ENCODE measurements at places on chromosomes 12 and 14.

GRCh38 chr12:70549340-70550179, 87.7 kb downstream of the PTPRB start:
- no peak for DNase-seq

DNA sequence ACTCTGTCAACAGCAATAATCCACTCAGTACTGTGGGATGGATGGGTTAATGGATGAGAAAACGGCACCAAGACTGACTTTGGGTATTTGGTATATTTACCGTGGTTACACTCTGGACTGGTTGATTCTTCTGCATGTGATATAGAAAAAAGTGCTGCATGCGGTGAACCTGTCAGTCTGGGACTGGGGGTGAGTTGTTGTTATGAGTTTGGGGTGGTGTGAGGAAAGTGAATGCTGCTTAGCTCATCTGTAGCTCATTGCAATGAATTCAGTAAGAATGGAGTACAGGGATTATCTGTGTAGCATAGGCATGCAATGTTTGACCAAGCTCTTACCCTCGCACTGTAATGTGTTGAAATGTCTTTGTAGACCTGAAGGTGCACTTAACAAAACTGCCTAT, 6.0 kb downstream of the KCNA1 start:
- DNase-seq = no peak

DNA sequence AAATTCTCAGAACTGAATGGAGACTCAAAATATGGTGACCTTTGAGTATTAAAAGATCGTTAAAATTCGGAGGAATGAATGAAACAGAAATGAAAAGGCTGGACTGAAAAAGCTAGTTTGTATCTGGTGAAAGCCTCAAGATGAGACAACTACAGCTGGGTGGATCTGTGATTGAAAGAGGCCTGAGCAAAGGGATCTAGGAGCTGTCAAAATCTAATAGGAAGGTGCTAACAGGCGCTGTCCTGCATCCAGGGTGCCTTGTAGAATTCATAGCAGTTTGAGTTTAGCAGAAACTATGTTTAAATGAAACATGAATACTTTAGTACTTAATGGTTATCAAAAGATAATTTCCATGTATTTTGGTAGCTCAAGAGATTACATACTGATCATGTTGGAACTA, 2.3 kb downstream of the YY1 start:
- no peak for DNase-seq

DNA sequence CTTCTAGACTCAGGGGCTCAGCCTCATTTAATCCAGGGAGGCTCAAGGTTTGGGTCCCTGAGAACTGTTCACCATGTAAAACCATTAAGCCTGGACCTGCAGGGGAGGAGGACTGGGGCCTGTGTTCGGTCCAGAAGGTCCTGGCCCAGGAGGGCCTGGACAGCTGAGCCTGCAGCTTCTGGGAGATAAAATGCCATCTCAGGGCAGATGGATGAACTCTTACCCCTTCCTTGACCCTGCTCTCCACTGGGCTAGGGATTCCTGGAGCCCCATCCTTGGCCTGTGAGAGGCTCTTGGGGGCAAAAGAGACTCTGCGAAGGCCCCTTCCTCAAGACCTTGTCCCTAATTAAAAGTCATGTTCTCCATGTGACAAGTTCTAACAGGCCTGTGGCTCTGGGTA, 51.2 kb downstream of the PRMT8 start:
- no peak for DNase-seq

DNA sequence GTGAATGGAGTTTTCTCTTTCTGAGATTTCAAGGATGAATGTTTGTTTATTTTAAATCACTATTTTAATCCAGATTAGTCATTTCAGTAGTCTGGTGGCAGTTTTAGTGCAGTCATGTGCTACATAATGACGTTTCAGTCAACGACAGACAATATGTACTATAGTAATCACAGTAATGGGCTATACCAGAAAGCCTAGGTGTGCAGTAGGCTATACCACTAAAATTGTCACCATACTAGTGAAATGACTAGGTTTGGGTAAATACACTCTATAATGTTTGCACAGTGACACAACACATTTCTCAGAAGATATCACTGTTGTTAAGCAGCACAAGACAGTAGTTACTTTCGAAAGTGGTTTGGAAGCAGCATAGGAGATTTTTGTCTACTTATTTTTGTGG, 203.1 kb downstream of the ETNK1 start:
- no peak for DNase-seq

DNA sequence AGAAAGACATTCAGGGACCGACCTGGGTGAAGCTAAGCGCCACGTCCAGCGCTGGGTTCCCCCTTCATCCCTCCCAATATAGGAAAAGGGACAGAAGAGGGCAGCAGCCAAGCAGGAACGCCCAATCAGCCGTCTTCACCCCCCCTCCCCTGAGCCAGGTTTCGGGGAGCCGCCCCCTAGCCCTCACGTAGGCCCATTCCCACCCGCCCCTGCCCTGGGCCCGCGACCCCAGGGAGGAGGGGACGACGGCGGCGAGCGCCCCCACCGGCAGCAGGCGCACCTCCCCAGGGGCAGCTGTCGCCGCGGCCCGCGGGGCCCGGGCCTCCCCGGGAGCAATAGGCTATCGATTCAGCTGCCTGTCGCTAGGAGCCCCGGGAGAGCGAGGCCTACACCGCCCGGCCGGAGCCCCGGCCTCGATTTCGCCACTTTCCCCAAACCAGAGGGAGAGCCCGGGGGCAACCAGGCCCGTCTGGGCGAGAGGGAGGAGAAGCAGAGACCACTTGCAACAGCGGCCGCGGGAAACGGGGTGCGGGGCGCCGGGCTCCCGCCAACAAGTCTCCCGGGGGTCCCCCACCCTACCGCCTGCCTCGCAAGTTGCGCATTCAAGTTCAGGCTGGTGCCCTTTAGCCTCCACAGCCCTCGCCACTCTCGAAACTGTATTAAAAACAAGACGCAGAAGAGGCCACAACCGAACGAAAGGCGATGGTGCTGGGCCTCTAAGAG, 1.3 kb downstream of the DCAF5 start:
- DNase-seq = peak; percentile 63

- DNase-seq = no peak
Observed at GRCh38 chr12:65859519-65859918, 35.2 kb downstream of the HMGA2 start.

DNA sequence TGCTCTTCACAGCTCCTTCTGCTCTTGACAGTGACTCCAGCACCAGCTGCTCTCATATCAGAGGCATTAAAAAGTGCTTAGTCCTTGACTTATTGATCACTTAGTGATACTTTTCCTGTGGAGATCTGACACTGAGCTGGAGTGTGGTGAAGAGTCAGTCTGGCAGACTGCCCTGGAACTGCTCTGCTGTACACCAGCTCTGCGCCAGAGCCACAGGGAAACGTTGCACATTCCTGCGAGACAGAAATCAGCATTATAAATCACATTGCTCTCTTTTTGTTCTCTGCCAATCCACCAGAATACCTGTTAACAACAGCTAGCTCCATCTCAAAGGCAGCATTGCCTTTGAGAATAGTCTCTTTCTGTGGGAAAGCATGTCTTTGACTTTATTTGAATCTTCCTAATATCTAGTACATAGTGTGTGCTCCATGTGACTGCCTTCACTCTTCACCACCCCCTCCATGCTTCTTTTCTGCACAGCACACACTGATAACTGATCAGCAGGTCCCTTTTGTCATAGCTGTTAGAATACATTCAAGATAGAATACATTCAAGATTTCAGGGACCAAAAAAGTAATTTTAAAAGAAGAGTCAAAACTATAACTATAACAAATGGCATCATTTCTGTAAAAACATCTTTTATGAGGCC, 48.2 kb upstream of the VSX2 start:
- DNase-seq = no peak

DNA sequence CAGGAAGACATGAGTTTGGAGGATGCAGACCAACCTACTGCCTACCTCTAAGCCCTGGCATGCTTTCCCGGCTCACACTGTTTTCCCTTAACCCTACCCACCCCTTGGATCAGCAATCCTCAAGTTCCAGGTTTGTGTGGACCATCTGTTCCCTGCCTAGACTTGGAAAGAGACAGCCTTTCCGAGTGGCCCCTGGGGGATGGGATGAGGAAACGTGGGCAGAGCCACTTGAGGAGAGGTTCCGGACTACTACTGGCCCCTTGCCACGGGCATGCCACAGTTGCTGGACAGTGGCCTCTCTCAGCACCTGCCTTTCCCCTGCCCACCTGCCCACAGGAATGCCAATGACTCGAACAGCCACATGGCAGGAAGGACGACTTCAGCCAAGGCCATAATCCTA, 135.9 kb downstream of the SLC15A4 start:
- no peak for DNase-seq

GRCh38 chr14:103538291-103539055, 9.5 kb downstream of the TRMT61A start:
- no peak for DNase-seq

- DNase-seq = no peak
Observed at GRCh38 chr12:53756300-53757100, 4.7 kb upstream of the CISTR start.

DNA sequence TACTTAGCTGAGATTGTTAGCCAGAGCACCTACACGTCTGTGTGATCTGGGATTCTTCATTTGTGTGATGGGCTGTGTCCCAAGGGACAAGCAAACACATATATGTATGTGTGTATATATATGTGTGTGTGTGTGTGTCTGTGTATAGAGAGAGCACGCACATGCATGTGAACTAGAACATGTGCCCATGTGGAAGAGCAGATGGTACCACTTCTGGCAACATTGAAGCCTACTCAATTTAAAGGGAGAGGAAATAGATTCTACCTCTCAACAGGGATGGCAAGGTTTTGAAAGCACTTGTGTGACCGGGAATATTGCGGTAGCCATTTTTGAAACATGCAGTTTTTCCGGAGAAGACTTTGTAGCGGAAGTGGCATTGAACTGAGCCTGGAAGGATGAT, 1.4 kb downstream of the TOMM20L start:
- no peak for DNase-seq

- no peak for DNase-seq
Observed at GRCh38 chr14:69268763-69269162, 8.8 kb downstream of the GALNT16 start.

DNA sequence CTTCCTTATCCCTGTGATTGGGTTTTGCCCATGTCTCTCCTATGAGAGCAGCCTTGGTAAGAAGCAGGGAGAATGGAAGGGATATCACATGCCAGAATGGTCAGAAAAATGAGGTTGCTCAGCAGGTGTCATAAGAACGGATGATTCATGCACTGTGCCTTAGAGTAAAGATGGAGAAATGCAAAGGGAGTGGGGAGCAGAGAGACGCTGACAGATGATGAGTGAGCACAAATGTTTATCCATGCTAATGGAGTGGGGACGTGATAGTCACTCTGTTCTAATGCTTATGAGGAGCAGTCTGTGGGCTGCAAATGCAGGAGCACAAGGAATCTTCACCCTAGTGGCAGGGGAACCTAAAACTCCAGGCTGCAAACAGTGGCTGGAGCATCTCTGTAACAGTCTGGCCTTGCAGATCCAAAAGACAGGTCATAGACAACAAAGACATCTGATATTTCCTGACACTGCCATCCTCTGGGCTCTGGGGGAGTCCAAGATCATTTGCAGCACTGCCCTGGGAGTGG, 243.2 kb downstream of the CACNA1C start:
- peak; percentile 66 for DNase-seq

DNA sequence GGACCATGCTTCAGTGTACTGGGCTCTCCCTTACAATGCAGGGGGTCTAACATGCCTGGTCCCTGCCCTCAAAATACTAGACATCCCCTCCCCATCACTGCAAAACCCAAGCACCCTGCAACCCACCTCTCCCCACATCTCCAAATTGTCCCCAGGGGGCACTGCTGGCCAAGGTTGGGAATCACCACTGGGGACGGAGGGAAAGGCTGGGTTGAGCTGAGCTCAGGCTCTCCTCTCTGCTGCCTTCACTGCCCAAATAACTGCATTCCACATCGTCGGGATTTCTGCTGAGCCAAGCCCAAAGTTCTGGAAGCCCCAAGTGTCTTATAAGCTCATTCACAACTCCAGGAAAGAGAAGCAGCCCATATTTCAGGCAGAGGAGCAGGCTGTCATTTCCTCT, 69.6 kb downstream of the NT5DC3 start:
- peak; percentile 13 for DNase-seq

DNA sequence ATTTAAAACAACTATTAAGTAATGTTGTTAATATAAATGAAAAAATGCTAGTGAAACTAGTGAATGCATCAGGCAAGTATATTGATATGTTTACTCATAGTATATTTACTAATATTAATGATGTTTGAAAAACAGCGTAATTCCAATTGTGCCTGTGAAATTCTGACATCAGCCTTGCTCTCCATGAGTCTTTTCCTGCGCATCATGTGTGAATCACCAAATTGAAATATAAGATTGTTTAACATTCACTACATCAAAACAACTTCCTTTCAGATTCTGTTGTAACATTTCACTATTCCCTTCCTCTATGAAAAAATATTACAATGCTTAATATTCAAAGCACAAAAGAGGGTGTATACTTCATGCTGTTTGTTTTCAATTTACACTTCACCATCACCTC, 1995.9 kb upstream of the SEL1L start:
- DNase-seq = no peak

GRCh38 chr14:61472801-61473376, 151.5 kb downstream of the PRKCH start:
- DNase-seq = peak; percentile 53

DNA sequence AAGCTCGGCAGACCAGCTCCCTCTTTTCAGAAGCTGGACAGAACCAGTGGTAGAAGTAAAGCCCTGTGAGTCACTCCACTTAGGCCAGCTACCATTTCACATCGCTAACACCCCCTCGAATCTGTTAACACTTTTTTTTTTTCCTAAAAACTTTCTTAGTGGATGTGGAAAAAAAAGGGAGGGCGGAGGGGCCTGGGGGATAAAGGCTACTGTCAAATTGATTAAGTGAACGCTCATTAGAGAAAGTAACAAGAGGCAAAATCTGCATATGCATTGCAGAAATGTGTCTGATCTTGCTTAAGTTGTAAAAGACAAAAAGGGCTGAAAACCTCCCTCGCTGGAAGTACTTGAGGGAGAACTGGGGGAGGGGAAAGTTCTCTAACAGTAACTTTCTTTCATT, 86.6 kb upstream of the OTX2 start:
- no peak for DNase-seq

DNA sequence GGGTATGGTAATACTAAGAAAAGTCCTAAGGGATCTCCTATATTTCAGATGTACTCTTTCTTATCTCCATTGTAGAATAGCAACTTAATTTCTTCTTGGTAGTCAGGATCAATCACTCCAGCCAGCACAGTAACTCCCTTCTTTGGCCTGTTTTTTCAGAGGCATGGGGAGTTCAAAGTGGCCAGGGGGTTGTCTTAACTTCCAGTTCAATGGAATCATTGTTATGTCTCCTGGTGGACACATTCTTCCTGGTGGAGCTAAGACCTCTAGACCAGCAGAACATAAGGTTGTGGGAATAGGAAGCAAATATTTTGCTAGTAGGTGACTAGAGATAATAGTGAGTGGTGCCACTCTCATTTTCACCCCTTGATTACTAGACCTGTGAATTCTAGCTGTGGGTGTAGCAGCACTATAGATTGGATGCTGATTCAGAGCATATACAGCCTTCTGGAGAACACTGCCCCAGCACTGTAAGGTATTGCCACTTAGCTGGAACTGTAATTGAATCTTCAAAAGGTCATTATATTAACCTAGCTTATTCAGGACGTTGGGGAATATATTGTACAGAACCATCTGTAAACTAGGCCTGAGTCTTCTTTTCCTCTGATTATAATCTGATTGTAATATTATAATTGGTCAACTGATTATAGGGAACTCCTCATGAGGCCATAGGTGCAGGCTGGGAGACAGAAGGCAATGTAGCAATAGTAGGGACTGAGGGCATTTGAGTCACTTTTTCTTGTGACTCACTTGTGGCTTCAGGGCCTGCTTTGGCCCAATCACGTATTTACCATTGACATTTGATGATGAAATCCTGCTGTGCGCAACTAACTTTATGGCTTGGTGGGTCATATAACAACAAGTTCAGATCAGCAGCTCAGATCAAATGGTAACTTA, 60.2 kb upstream of the ATP2B1 start:
- DNase-seq = peak; percentile 95

Measured in inflammatory macrophage treated with lipopolysaccharide for 1 hour (primary cell).